Epithelial cell of umbilical artery (primary cell): ENCODE measurements at places on chromosomes 16 and 17. TPM values are rescaled to one million over a fixed set of nuclear protein-coding genes. Genes with fewer than 3 reads are reported as not detected.

The RNF222 gene
- total RNA-seq = not detected in 2 replicates

The MRPS7 gene
- 82.8 and 85.8 TPM in 2 replicates for total RNA-seq

The KRT23 gene
- total RNA-seq = not detected in 2 replicates

The SLC16A5 gene
- total RNA-seq = 8.8 and 16.9 TPM in 2 replicates

The KCTD11 gene
- 1.9 and 2.9 TPM in 2 replicates for total RNA-seq

The TMEM97 gene
- total RNA-seq = 19.1 and 22.7 TPM in 2 replicates

The PSMC5 gene
- total RNA-seq = 94.2 and 101 TPM in 2 replicates

The TBC1D3I gene
- not detected in 2 replicates for total RNA-seq

The IL34 gene
- 0.32 and 1.4 TPM in 2 replicates for total RNA-seq

The STX1B gene
- total RNA-seq = under 0.01 TPM in 2 replicates

The KRTAP4-1 gene
- total RNA-seq = not detected in 2 replicates

The FAM20A gene
- 0.30 TPM in 1 of 2 replicates, not detected in the other for total RNA-seq

The SLC13A5 gene
- not detected in 2 replicates for total RNA-seq

The TMEM114 gene
- not detected in 2 replicates for total RNA-seq

The HOXB2 gene
- total RNA-seq = 3.3 and 5.8 TPM in 2 replicates

The TCAP gene
- total RNA-seq = under 0.01 and 0.15 TPM in 2 replicates
